ENCODE measurements at places on chromosomes 11 and 22. TPM values are rescaled to one million over a fixed set of nuclear protein-coding genes. Genes with fewer than 3 reads are reported as not detected.

GRCh38 chr11:97883086-97883485, 1137.7 kb upstream of the CNTN5 start:
- H3K4me1 ChIP-seq = no peaks in the 10 kb centered on the region
- no peak overlapping the region for H3K4me3 ChIP-seq
- H3K27ac ChIP-seq = no peak overlapping the region

- no peak overlapping the region for H3K4me3 ChIP-seq
- H3K4me1 ChIP-seq = peaks cover 4% of the 10 kb centered on the region
- H3K27me3 ChIP-seq = no peaks in the 10 kb centered on the region
- H3K36me3 ChIP-seq = no peaks in the 10 kb centered on the region
- H3K27ac ChIP-seq = no peak overlapping the region
These were observed 4.6 kb downstream of the ETS1 start for GRCh38 chr11:128582496-128583366.

- H3K27me3 ChIP-seq = no peaks in the 10 kb centered on the region
- H3K4me3 ChIP-seq = no peak overlapping the region
- no peaks in the 10 kb centered on the region for H3K36me3 ChIP-seq
- no peak overlapping the region for H3K27ac ChIP-seq
These were observed 44.5 kb upstream of the RRM1 start for GRCh38 chr11:4050138-4050537.

DNA sequence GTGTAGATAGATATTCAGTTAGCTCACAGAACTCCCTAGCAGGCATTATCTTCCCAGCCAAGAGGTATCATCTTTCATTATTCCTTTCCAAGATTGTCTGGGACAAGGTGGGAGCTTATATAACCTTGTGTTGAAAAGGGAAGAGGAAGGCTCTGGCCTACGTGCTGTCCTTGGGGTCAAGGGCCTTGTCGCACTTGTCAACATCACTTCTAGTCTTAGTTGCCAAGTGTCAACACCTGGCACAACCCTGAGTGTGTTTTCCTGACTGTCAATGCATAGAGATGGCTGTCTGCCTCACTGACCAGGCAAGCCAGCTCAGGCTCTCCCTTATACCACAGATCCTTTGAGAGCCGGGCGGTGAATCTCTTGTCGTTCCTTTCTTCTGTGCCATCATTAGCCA, 331.9 kb downstream of the CNTN5 start:
- H3K36me3 ChIP-seq = no peaks in the 10 kb centered on the region
- H3K27me3 ChIP-seq = no peaks in the 10 kb centered on the region
- DNase-seq = no peak
- H3K4me3 ChIP-seq = no peak overlapping the region
- no peak overlapping the region for H3K27ac ChIP-seq

DNA sequence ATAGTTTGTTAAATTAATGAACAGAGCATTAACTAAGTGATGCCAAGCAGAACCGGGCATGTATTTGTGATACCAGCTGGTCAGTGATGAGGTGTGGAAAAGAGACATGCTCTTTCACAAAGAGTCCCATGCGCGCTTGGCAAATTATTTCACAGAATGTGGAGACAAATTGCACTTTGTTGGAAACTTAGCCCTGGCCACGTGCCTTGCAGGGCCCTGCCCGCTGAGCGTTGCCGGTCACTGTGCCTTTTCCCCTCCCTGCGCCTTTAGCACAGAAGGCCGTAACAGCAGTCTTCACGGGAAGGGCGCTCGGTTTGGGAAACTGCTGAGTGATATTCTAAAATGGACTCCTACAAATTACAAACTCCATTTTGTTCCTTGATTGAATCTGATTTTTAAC, 235.9 kb downstream of the TBC1D22A start:
- H3K27me3 ChIP-seq = no peaks in the 10 kb centered on the region
- peaks cover 10% of the 10 kb centered on the region for H3K4me1 ChIP-seq

DNA sequence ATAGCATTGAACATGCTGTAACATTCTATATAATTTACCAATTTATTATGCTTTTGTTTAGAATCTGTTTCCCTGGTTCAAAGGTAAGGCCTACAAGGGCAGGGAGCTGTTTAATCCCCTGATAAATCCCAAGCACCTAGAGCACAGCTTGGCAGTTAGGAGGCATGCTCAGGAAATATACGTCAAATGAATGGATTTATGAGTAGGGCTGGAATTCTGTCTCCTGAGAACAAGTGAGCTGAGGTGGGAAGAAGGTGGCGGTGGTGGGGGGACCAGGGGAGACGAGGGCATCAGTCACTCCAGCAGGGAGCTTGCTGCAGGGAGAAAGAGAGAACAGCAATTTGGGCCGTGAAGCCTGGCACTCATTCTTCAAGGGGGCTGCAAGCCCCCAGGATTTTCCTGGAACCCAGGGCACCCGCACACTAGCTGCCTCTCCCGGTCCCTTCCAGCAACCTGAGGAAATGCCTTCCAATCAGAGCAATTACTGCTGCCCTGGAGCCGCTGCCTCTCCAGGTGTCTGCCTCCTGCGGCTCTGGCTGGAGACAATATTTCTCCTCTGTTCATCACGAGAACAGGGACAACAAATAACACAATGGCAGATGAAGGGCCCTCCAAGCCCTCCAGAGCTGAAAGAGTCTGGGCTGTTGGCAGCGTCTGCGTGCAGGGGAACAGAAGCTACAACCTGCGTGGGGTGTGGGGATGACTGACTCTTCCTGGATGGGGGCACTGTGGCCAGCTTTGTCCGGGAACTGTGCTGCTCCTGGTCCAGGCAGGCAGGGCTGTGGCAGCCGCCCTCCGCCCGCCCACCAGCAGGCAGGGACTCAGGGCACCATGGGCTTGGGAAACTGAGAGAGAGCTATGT, 233.4 kb downstream of the ST3GAL4 start:
- no peak overlapping the region for H3K27ac ChIP-seq
- no peak for DNase-seq
- no peaks in the 10 kb centered on the region for H3K27me3 ChIP-seq

GRCh38 chr22:37431801-37432707, 4.8 kb upstream of the ELFN2 start:
- peaks cover 4% of the 10 kb centered on the region for H3K4me1 ChIP-seq
- no peaks in the 10 kb centered on the region for H3K36me3 ChIP-seq
- no peak overlapping the region for H3K27ac ChIP-seq
- H3K27me3 ChIP-seq = no peaks in the 10 kb centered on the region

DNA sequence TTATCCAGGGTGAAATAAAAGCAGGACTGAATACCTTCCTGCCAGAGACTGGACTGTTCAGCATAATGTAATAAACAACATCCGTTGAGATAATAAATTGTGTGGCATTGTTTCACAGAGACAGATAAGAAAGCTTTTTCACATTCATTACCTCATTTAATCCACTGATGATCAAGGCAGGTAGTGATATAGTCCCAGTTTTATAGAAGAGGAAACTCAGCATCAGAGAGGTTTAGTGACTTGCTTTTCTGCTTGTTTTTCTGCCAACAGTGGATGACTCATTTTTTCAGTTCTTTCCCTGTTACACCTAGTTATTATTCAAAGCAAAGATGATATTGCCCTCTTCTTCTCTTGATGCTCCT, 4.0 kb downstream of the MYO18B start:
- H3K36me3 ChIP-seq = no peaks in the 10 kb centered on the region
- H3K27ac ChIP-seq = no peak overlapping the region
- H3K4me1 ChIP-seq = no peaks in the 10 kb centered on the region
- no peak for DNase-seq
- no peak overlapping the region for H3K4me3 ChIP-seq
- H3K27me3 ChIP-seq = no peaks in the 10 kb centered on the region

- DNase-seq = no peak
- peaks cover 6% of the 10 kb centered on the region for H3K4me1 ChIP-seq
- H3K27me3 ChIP-seq = no peaks in the 10 kb centered on the region
- no peaks in the 10 kb centered on the region for H3K36me3 ChIP-seq
- no peak overlapping the region for H3K27ac ChIP-seq
These were observed 664 bp upstream of the ZC3H7B start for GRCh38 chr22:41300661-41301060.

DNA sequence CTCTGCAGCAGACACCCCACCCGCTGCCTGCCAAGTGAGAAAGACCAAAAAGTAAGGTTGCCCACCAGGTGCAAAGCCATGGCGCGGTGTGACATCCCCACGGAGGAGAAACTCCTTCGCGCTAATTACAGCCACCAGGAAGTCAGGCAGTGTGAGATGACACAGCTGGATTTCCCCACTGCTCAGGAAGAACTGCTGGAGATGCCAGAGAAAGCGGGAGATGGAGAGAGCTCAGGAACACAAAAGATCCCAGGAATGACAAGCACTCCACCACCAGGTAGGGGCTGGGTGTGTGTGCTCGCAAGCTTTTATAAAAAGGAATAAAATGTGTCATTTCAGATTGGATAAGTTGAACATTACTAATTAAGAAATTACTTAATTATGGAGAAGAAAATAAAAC, 292.7 kb downstream of the OPCML start:
- DNase-seq = no peak
- no peak overlapping the region for H3K27ac ChIP-seq
- H3K4me1 ChIP-seq = no peaks in the 10 kb centered on the region
- H3K36me3 ChIP-seq = no peaks in the 10 kb centered on the region
- H3K4me3 ChIP-seq = no peak overlapping the region

- no peak for DNase-seq
- H3K4me1 ChIP-seq = peaks cover 2% of the 10 kb centered on the region
- H3K36me3 ChIP-seq = no peaks in the 10 kb centered on the region
- H3K27me3 ChIP-seq = no peaks in the 10 kb centered on the region
- H3K27ac ChIP-seq = no peak overlapping the region
- no peak overlapping the region for H3K4me3 ChIP-seq
These were observed 13.6 kb upstream of the NUP160 start for GRCh38 chr11:47861728-47862127.

- no peak overlapping the region for H3K4me3 ChIP-seq
- DNase-seq = no peak
- no peaks in the 10 kb centered on the region for H3K4me1 ChIP-seq
- H3K27me3 ChIP-seq = no peaks in the 10 kb centered on the region
These were observed 7.8 kb downstream of the STK33 start for GRCh38 chr11:8586184-8586583.

DNA sequence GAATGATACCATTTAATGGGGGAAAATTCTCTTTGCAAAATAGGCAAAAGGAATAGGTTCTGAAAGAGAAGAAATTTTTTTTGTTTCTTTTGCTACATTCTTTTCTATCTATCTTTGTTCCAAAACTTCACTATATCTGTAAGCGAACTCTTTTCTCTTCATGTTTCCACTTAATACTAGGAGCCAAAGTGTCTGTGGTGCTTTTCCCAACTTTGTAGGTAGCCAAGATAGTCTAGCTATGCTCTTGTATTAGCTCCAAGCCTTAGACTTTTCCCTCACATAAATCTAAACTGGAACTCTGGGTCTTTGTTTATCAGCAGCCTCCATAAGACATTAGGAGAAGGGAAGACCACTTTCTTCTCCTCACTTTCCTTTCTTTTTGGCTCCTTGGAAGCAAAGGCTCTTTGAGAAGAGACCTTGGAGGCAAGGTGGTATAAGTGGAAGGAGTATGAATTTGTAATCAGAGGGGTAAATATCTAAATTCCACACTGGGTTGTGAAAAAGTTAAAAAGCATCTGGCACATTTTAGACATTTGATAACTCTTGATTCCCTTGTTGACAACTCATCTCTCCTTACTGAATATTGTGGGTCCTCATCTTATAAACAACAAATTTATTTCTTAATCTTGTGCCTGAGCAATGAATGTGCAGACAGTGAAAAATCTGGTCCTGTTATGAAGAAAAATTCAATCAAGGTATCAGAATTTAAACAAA, 130.0 kb downstream of the EHF start:
- H3K36me3 ChIP-seq = no peaks in the 10 kb centered on the region
- no peak overlapping the region for H3K4me3 ChIP-seq

GRCh38 chr11:114262681-114263512, 33.3 kb upstream of the NNMT start:
- H3K27me3 ChIP-seq = peaks cover 3% of the 10 kb centered on the region
- H3K36me3 ChIP-seq = no peaks in the 10 kb centered on the region
- H3K4me3 ChIP-seq = no peak overlapping the region
- DNase-seq = no peak

DNA sequence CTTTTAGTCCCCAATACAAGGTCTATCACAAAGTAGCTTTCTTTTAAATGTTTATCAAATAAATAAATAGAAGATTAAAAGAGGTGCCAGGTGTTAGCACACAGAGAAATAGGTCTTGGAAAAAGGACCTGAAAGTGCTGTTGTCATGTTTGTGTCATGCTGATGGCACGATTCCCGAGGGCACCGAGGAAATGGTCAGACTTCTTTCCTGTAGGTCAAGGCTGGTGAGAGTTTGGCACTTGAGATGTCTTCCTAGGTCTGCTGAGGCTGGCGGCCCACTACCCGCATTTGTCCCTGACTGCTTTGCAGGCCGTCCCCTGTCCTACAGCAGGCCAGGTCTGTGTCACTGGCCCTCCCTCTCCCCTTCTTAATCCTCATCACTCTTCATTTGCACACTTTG, 112.1 kb downstream of the ATXN10 start:
- H3K4me3 ChIP-seq = no peak overlapping the region
- no peaks in the 10 kb centered on the region for H3K27me3 ChIP-seq
- no peak overlapping the region for H3K27ac ChIP-seq
- peaks cover 16% of the 10 kb centered on the region for H3K4me1 ChIP-seq
- H3K36me3 ChIP-seq = no peaks in the 10 kb centered on the region

DNA sequence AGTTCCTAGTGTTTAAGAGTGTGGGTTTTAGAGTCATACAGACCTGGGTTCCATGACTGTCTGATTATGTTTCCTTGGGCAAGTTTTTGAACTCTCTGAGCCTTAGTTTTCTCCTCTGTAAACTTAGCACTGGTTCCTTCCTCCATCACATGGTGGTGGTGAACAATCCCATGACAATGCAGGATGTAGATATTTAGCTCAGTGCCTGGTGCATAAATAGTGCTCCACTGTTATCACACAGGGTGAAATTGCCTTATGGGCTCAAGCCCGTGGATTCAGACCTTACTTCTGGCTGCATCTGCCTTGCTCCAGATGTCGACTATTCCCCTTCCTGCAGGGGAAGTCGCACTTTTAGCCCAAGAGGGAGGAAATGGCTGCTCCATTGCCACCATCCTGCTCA, 62.7 kb downstream of the LDLRAD3 start:
- no peaks in the 10 kb centered on the region for H3K27me3 ChIP-seq
- peaks cover 16% of the 10 kb centered on the region for H3K4me1 ChIP-seq
- no peak overlapping the region for H3K27ac ChIP-seq
- no peak overlapping the region for H3K4me3 ChIP-seq

- DNase-seq = no peak
- H3K36me3 ChIP-seq = no peaks in the 10 kb centered on the region
- H3K27me3 ChIP-seq = no peaks in the 10 kb centered on the region
These were observed 109.2 kb downstream of the AASDHPPT start for GRCh38 chr11:106186630-106187029.

GRCh38 chr22:20471126-20471833, 24.3 kb downstream of the KLHL22 start:
- peaks cover 6% of the 10 kb centered on the region for H3K4me1 ChIP-seq
- no peak overlapping the region for H3K4me3 ChIP-seq
- DNase-seq = no peak
- no peaks in the 10 kb centered on the region for H3K36me3 ChIP-seq
- H3K27me3 ChIP-seq = no peaks in the 10 kb centered on the region
- H3K27ac ChIP-seq = no peak overlapping the region

NELL1 gene
- total RNA-seq = not detected

BLID gene
- total RNA-seq = 1.3 TPM

ART1 gene
- total RNA-seq = not detected

CARD16 gene
- total RNA-seq = 6.6 TPM

LRFN4 gene
- total RNA-seq = 10.6 TPM

WNT7B gene
- total RNA-seq = 0.22 TPM

LDLRAD3 gene
- total RNA-seq = 20.9 TPM

ACRV1 gene
- total RNA-seq = not detected

OR52I1 gene
- not detected for total RNA-seq

SLC22A6 gene
- not detected for total RNA-seq

CRACR2B gene
- 2.9 TPM for total RNA-seq

MYH9 gene
- total RNA-seq = 420 TPM

KIAA0930 gene
- 33.9 TPM for total RNA-seq

DCHS1 gene
- 23.0 TPM for total RNA-seq
